ENCODE measurements at places on chromosomes 5 and 9.
A peak's percentile ranks its signal among the peaks of the same experiment; 100 is the strongest.

- DNase-seq: no peak
Measured at GRCh38 chr5:169637549-169638121, 560 bp downstream of the DOCK2 start.

GRCh38 chr9:25366906-25367305, 311.3 kb downstream of the TUSC1 start:
- DNase-seq: no peak

GRCh38 chr9:130289711-130290241, 24.2 kb downstream of the HMCN2 start:
- DNase-seq: no peak

GRCh38 chr5:174581479-174581878, 142.9 kb upstream of the MSX2 start:
- no peak for DNase-seq

- no peak for DNase-seq
Measured at GRCh38 chr9:131701789-131702337, 38.0 kb downstream of the RAPGEF1 start.

GRCh38 chr5:90135779-90136378, 273.7 kb downstream of the CETN3 start:
- no peak for DNase-seq

GRCh38 chr9:90020276-90020871, 415.6 kb downstream of the GADD45G start:
- no peak for DNase-seq

- no peak for DNase-seq
Measured at GRCh38 chr5:5381310-5381913, 41.1 kb upstream of the ICE1 start.

- peak; percentile 68 for DNase-seq
Measured at GRCh38 chr5:135977375-135977928, 22.7 kb upstream of the LECT2 start.

GRCh38 chr5:92002721-92003274, 619.7 kb upstream of the ARRDC3 start:
- DNase-seq: no peak

- peak; percentile 61 for DNase-seq
Measured at GRCh38 chr5:179273441-179274145, 71.7 kb downstream of the ADAMTS2 start.

GRCh38 chr5:14148890-14149671, 5.9 kb downstream of the TRIO start:
- no peak for DNase-seq

DNA sequence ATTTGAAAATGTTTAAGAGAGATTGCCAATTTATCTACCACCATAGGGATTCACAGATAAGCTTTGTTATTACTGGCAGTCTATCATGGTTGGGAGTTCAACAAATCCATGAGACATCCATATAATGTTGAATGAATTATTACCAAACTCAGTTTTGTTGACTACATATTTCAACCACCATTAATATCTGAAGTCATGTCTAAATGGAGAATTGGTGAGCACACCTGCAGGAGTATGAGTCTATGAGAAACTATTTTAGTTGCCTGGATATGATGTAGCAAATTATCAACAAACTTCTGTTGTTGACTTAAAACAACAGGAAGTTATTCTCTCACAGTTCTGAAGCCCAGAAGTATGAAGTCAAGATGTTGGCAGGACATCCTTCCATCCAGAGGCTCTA, 126.8 kb upstream of the FBXL7 start:
- DNase-seq: no peak

GRCh38 chr5:144201588-144201987, 30.9 kb downstream of the KCTD16 start:
- DNase-seq: no peak

GRCh38 chr9:130179331-130179907, 7.2 kb downstream of the NCS1 start:
- DNase-seq: no peak

GRCh38 chr5:8842971-8843551, 702.8 kb downstream of the SEMA5A start:
- no peak for DNase-seq

GRCh38 chr5:96636594-96636993, 25.6 kb upstream of the CAST start:
- DNase-seq: no peak

DNA sequence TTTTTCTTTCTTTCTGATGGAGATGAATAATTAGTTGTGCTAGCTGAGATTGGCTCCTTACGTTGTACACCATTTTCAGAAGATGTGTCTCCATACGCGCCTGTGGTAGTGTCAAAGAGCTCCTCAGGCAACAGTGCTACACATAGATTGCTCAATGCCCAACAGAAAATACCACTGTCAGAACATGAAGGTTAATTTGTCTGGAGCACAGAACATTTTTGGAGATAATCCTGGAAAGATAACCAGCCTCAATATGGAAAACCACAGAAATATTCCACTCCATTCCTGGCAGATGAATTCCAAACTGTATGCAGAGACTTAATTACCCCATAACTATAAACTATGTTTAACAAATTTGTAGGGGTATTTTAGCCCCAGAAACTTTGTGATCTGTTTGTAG, 233.6 kb downstream of the MARCHF11 start:
- no peak for DNase-seq

GRCh38 chr5:31470608-31471007, 61.3 kb downstream of the DROSHA start:
- peak; percentile 66 for DNase-seq

DNA sequence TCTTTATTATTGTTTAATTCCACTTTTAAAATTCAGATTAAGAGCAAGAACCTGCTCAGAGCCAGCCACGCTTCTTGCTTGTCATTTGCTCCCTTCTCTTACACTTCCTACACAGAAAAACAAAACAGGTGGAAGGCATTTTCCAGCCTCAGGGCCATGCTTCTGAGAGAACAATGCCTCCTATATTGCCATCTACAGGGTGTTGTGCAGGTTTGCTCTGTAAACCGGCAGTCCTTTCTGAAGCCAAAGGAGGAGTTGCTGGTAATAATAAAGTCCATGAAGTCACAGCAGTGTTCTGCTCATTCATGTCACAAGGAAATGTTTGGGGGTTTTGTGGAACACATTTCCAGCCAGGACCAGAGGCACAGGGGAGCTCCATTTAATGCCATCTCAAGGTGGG, 16.1 kb upstream of the PRLR start:
- no peak for DNase-seq

DNA sequence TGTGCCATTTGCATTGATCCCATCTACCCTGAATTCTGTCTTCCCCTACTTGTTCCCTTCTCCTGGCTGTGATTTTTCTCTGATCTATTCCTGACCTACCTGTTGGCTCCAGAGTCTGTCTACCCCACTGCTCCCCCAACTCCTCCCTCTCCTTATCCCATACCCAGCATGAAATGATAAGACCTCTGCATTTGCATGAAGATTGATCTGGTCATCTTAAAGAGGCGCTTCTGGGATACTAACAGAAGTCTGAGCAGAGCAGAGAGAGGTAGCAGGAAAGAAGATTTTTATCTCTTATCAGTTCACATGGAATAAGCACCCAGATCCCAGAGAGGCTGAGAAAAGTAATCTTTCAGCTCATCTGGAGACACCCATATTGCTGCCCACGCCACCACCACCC, 18.3 kb upstream of the GLIPR2 start:
- DNase-seq: no peak

GRCh38 chr9:124828489-124829333, 24.5 kb upstream of the WDR38 start:
- no peak for DNase-seq

DNA sequence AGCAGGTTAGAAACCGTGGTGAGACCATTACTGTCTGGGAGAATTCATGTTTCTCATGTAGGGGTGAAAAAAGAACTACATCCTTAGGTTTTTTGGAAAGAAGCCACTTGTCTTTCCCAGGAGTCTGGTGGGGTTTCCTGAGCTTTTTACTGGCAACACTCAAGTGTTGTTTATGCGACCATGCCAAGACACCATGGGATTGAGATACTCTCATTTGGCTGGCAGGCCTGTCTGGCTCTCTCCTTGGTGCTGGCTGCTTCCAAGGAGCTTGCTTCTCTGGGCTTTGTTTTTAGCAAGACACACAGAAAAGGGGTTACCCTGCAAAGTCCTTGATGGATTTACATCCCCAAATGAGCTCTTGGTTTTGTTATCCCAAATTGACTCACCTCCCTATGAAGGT, 80.9 kb upstream of the ISL1 start:
- no peak for DNase-seq

DNA sequence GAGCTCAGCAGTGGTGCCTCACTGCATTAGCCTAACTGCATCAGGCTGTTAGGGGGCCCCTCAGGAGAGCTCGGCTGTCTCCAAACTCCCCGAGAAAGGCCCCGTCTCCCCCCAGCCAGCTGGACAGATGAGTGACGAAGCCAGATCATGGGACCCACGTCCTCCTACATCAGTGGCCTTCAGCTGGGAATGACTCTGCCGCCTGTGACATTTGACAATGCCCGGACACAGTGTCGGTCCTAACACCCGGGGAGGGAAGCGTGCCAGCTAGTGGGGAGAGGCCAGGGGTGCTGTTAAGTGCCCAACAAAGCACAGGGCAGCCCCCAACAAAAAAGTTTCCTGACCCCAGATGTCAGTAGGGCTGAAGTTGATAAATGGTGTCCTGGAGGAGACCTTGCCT, 375.2 kb upstream of the IRX2 start:
- DNase-seq: no peak

- no peak for DNase-seq
Measured at GRCh38 chr5:36156121-36156601, 4.2 kb downstream of the SKP2 start.

DNA sequence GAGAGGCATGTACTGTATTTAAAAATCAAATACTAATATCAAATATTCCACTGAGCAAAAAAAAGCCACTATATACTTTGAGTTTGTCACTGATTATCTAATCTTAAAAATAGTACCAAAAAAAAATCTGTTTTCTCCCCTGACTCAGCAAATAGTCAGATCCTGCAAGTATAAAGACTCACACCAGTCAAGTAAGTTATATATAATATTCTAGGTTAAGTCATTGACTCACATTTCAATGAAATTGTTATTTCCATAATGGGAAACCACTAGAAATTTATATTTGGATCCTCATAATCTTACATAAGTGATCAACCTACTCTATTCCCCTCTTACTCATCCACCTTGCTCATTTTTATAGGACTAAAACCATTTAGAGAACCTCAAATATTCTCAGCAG, 447.2 kb upstream of the MEF2C start:
- no peak for DNase-seq

DNA sequence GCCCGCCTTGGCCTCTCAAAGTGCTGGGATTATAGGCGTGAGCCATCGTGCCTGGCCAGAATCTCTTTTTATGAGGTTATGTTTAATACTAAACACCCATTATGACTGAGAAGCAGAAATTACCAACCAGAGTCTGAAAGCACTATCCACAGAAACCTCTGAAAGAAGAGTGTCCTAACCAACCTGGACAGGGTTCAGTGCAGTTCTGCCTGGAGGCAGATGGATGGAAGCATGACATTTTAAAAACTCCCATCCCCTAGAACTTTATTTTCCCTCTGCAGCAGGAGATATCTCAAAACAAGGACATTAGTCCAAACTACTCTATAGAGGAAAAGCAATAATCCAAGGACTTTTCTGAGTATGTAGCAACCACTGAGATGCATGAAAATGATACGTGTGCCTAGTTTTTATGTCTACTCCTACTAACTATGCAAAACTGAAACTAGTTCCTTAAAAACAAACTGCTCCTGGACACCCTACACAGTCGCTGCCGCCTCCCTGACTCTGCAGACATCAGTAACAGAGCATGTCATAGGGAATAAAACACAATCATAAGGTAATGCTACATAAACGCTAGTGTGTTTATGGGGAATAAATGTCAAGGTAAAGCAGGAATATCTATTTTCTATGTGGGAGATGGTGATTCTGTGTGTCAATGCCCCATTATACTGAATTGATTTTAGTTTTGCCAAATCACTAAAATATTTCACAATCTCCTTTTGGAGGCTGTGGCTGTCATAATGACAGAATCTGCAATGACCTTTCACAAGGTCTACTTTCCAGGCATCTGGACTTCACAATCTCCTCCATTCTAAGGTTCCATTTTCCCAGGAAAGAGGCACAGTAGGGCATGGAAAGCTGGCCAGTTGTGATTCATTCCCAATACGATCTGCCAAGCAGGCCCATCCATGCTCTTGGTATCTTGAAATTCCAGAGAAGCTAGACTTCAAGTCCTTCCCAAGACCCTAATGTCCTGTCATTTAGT, 122.8 kb downstream of the SIL1 start:
- no peak for DNase-seq

- no peak for DNase-seq
Measured at GRCh38 chr5:163614787-163615186, 109.4 kb downstream of the MAT2B start.

GRCh38 chr5:78504704-78505677, 143.6 kb downstream of the LHFPL2 start:
- DNase-seq: peak; percentile 92

DNA sequence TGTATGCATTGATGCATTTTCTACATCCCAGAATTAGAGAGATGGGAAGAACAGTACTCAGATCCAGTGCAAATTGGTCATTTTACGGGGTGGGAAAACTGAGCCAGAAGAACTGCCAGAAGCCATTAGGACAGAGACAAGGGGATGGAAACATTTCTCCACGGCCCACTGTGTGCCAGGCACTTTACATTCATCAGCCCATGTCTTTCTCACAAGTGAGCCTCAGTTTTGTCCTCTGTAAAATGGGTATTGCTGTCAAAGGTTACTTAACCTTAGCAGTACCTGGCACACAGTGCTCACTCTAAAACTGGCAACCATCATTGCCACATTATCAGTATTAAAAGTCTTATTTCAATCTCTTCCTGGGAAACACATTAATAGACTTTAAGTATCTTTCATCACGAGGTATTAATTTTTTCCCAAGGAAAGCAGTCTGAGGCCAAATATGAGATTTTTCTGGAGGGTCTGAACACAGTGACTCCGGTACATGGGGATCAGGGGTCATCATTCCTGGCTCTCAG, 5.2 kb downstream of the DUSP1 start:
- peak; percentile 57 for DNase-seq

GRCh38 chr5:118968925-118969375, 19.4 kb downstream of the DTWD2 start:
- DNase-seq: no peak

DNA sequence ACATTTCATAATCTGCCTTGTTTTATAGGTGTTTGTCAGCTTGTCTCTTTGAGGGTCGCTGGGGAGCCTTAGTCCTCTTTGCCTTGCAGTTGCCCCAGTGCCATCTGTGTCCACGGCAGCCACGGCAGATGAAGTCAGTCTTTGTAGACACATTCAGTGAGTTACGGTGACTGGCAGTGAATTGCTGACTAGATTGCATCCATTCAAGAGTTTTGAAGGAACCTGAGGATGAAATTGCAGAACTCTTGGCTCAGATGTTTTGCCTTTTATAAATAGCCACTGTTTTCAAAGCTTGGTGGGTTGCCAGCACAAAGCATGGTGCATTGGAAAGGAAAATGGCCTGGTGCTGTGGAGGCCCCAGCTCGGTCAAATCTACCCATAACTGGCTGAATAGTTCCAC, 125.6 kb downstream of the TRIO start:
- peak; percentile 43 for DNase-seq

DNA sequence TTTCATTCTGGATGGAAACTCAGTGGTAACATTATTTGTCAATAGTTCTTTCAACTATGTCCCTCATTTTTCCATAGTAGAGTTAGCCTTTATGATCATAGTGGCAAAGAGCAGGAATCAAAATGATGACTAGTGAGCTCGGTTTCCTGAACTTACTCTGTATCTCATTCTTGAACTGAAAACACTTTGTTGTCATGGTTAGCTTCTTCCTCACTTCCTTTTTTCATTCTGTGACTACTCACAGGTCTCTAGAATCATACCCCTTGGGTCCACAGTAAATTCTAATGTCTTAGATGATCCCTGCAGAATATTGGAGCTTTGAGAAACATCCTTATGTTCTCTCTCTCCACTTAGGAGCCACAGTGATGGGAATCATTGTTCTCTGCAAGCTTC, 29.4 kb upstream of the RECK start:
- no peak for DNase-seq
